Stimulated activated CD8-positive, alpha-beta memory T cell treated with anti-CD3 and anti-CD28 coated beads, Interleukin-2, amount 100 ng/mL, for 48 hours (primary cell): ENCODE measurements at places on chromosomes 11 and 22.

DNA sequence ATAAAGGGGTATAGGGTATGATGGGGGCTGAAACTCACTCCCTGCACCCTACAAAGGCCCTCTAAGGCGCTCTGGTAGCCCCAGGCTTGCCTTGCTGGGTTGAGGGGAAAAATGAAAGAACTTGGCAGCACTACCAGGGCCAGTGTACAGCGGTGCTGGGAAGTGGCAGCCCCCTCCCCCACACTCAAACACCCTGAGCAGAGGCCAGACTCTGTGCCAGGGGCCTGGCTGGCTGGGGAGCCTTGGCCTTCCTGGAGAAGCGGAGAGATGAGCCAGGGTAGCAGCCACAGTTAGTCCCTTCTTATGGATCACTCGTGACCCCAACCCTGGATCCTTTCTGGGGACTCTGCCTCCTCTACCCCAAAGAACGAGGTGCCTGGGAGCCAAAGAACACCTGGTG, 2.7 kb downstream of the TMEM134 start:
- DNase-seq = no peak

DNA sequence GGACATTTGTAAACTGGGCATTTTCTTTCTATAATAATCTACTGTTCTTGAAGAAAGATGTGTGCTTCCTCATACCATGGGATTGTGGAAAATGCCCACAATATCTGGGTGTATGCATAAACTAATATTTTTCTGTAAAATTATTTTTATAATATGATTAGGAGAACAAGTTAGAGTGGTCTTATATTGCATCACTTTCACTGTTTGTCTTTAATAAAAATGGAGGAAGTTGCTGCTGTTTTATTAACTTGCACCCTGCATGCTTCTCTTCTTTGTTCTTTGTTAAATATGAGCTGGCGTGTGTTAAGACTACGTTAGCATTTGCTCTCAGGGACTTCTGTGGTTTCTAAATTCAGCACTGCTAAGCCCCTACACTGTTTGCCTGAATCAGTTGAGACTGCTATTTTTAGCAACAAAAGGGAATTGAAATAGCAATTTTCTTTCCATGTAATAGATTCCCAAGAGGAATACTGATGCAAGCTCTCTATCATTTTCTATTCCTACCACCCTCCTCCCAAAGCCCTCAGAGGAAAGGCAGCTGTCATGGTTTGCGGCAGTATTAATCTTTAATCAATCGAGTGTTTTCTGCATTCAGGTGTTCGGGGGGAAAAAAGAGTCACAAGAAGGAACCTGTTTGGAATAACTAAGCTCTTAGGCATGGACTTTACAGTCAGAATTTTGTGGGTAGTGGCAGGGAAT, 56.1 kb downstream of the HSD17B12 start:
- no peak for DNase-seq

GRCh38 chr11:8671651-8672062, 10.8 kb downstream of the TRIM66 start:
- no peak for DNase-seq

DNA sequence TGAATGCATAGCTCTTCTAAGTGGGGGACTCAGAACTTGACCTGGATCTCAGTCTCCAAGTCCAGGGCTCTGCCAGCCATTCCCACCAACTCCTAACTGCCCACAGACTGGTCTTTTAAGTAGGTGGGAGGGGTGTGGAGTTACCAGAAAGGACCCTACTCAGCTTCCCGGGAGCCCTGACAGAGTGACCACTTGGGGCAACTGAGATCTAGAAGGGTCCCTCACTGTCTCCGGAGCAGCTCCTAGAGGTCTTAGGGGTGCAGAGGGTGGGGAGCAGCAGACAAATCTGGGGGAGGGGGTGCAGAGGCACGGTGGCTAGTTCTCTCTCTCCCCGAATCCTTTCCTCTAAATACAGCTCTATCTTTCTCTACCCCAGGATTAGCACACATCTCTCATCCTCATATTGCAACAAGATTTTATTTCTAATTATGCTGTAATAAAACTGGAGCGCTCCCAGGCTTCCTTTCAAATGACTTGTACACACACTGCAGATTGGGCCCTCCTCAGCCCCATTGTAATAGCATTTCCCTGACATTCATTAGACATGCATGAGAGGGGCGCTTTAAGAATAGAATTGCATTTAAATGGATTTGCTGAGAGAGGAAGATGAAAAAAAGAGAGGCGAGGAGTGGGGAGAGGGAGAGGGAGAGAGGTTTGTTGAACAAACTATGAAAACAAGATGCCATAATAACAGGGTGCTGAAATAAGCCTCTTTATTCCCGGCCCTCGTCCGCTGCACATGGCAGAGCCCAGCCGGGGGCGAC, 219.0 kb downstream of the CEP164 start:
- DNase-seq = no peak

DNA sequence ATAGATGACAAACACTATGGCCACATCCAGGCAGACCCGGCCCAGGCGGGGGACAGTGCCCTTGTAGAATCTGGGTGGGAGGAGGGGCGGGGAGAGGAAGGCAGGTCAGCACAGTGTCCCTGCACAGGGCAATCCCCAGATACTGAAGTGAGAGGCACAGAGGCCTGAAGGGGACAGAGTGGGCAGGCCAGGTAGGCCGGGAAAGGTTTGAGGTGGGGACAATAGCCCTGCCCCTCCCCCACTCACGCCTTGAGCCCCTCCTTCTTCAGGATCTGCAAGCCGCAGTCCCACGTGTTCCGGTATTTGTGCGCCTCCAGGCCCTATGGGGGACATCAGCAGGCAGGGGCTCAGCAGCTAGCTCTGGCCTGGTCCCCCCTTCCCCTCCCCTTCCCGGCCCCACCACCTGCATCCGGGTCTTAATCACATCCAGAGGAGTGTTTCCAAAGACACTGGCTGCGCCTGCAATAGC, 2.3 kb downstream of the SLC25A1 start:
- no peak for DNase-seq

- no peak for DNase-seq
Measured at GRCh38 chr11:8082391-8083087, 1.5 kb downstream of the TUB start.

GRCh38 chr11:110679323-110679975, 32.8 kb downstream of the ARHGAP20 start:
- DNase-seq = no peak

- DNase-seq = no peak
Measured at GRCh38 chr11:10490032-10490397, 35.0 kb downstream of the AMPD3 start.

- no peak for DNase-seq
Measured at GRCh38 chr11:14012846-14013245, 50.3 kb downstream of the SPON1 start.

DNA sequence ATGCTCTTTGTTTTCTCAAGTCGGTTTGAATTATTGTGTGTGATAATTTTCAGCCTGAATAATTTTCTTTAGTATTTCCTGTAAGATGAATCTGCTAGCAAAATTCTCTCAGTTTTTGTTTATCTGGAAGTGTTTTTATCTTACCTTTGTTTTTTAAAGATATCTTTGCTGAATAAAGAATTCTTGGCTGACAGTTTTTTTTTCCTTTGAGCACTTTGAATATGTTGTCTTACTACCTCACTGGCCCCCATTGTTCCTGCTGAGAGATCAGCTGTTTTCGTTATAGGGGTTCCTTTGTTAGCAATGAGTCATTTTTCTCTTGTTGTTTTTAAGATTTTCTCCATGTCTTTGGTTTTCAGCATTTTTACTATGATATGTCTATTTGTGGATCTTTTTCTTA, 63.0 kb downstream of the HORMAD2 start:
- no peak for DNase-seq

- DNase-seq = no peak
Measured at GRCh38 chr22:47371263-47372090, 609.0 kb downstream of the TBC1D22A start.

DNA sequence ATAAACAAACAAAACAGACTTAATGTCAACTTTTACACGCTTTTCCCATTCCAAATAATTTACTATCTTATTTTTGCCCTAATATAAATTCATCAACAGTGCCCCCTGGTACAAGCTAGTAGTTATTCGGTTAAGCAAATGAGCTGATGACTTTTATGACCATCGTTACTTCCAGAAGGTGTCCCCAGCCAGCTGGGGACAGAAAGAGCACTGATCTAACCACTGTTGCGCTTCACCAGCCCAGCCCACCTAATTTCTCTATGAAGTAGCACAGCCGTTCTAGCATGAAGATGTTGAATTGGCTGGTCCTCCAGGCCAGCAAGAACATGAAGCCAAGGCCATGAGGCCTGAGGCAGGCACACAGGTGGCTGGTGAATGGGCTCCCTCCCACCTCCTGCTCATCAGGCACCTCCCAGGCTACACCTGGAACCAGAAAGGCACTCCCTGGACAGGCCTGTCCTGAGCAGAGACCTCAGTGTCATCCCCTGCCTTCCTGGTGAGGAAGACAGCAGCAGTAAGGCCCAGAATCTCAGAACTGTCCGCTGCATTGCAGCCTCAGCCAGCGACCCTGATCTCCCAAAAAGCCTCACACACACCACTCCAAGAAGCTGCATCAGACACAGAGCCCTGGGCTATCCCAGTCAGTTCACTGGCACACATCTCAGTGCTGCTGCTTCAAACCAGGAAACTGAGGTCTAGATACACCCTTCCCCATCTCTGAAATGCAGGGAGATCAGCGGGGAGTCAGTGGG, 12.9 kb downstream of the GNB1L start:
- DNase-seq = no peak

DNA sequence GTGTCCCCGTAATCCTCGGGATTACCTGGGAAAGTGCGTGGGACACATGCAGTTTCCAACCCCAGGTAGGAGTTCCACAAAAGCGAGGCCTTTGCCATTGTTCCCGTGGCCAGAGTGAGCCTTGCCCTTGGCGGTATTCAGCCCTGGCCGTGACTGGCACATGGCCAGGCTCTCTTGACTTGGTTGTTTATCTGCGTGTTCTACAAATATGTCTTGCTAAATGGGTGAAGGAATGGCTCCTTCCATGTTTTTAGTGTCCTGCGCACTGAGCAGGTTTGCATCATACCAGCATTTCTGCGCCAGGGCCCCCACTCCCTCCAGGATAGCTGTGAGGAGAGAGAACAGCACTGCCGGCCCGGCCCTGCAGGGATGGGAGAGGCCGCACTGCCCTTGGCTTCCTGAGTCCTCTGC, 20.0 kb downstream of the POLR3H start:
- DNase-seq = no peak

- no peak for DNase-seq
Measured at GRCh38 chr11:91932151-91932821, 292.3 kb upstream of the FAT3 start.

DNA sequence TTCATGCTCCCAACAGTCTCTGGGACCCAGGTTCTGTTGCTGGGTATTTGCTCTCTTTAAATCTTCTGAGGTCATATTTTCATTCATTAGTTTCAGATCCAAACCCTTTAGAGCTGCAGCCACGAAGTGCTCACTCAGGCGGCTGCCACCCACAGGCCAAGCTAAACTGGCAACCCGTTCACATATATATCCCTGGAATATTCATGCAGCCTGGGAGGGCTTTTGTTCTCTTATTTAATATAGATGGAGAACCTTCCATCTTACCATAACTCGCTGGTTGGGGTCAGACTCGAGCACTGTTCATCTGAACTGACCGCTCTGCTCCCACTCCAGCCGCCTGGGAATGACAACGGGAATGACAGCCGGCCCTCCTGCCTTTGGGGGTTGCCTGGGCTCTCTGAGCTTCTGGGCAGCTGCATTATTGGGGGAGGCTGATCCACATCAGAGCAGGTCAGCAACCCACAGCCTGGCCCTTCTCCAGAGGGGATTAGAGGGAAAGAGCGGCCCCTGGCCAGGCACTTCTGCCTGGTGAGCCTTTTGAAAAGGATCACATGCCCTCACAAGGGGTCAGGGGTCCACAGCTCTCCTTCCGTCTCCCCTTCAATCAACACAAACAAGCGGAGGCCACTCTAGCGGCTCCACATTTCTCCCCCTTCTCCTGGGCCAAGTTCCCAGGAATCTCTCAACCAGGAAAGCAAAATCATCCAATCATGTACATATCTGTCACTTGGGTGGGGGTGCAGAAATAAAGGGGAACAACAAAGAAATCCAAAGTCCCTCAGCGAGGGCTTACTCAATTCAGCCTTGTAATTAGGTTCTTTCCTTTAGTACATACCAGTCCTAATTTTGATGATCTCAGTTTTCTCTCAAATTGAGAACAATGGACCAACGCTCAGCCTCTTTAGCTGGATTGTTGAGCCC, 11.8 kb downstream of the TMEM184B start:
- no peak for DNase-seq

GRCh38 chr11:5274395-5274794, 4.7 kb upstream of the HBE1 start:
- no peak for DNase-seq

- no peak for DNase-seq
Measured at GRCh38 chr11:33687733-33688479, 12.7 kb downstream of the C11orf91 start.

GRCh38 chr22:39729141-39729934, 158.8 kb downstream of the CACNA1I start:
- no peak for DNase-seq

DNA sequence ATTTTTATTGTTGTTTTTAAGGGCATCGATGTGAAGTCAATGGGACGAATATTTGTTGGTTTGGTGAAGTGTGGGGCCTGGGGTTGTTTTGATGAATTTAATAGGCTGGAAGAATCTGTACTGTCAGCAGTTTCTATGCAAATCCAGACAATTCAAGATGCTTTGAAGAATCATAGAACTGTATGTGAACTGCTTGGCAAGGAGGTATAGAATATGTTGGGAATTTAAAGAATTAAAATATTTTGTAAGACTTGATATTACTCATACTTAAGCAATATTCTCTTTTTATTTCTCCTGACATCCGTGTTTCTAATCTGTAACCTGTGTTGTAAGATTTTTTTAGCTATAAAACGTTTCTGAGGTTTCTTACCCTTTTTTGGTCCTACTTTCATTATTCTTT, 61.6 kb downstream of the DYNC2H1 start:
- DNase-seq = no peak

DNA sequence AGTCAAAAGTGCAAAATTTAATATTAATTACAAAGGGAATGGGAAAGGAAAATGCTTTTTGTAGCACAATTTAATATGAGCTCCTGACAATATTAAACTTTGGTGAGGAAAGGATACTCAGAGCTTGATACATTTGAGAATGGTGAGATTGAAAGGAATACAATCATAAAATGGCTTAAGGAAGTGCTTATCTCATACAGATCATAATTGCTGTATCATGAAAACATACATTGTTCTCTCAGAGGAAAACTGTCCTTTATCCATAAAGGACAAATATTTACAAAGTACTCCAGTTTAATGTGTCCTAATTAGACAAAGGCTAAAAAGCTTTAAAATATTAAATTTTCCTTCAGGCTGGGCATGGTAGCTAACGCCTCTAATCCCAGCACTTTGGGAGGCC, 260.4 kb downstream of the TMEM135 start:
- DNase-seq = no peak

DNA sequence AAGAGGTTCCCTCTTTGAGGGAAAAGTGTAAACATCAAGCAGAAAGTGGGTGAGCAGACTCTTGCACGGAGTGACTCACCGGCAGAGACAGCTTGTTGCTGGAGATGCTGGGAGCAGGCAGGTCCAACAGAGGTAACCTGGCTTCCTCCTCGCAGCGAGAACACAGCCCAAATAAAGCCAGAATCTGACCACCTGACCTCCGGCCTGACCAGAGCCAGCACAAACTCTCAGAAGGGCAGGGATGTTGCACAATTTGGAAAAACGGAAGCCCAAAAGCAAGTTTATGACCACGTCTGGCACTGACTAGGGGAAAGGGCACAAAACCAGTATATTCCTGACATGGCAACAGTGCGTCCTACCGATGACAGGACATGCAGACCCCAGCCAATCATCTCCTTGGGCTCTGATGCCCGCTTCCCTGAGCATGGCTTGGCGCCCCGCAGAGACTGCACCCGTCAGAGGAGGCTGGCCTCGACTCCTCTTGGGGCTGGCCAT, 5.4 kb downstream of the SMCO4 start:
- DNase-seq = no peak
